HFF-Myc (cell line): ENCODE measurements at places on chromosomes 7 and 10.

DNA sequence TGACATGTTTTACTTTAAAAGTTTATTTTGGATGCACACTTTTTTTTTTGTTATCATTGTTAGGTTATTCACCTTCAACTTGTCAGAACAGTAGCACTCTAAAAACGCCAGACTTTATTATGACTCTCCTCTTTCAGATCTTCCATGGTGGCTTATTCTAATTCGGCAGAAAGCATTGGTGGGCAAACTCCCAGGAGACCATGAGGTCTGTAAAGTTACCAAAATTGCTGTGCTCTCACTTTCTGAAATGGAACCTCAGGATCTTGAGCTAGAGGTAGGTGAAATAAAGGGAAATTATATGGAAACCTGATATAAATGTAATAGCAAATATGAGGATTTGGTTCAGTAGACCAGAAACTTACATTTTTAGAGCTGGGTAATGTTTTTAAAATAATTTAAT lies 55.6 kb downstream of the INPP5F start:
- no peak for DNase-seq

DNA sequence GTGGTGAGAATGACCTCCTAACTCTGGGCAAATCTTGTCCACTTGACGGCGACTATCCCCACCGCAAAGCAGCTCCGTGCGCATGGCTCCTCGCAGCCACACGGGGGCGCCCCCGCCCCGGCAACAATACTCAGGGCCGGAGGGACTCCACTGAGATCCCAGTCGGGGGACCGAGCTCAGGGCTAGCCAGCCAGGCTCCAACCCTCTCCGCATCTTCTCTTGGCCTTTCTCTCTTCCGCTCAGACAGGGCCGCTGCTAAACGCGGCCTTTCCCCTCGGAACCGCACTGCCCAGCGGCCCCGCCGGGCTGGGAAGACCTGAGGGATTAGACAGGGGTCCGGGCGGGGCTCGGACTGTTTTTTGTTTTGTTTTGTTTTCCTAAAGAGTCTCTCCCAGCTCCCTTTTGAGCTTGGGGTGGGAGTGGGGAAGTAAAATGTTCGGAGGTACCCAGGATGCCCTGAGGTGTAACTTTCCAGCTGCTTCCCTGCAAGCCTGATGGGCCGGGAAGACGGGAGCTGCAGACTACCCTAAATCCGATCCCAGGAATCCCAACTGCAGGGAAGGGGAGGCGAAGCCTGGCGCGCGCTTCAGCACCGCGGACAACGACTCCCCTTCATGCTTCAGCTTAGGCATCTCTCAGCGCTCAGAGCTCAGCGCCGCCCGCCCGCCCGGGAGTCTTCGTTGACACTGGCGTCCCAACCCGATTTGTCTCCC lies 2.7 kb downstream of the KCNIP2 start:
- DNase-seq = peak; percentile 51

GRCh38 chr7:27123007-27123476 lies 7.5 kb downstream of the HOXA4 start:
- DNase-seq = no peak

GRCh38 chr7:30988351-30989005 lies 24.7 kb downstream of the GHRHR start:
- DNase-seq = no peak

DNA sequence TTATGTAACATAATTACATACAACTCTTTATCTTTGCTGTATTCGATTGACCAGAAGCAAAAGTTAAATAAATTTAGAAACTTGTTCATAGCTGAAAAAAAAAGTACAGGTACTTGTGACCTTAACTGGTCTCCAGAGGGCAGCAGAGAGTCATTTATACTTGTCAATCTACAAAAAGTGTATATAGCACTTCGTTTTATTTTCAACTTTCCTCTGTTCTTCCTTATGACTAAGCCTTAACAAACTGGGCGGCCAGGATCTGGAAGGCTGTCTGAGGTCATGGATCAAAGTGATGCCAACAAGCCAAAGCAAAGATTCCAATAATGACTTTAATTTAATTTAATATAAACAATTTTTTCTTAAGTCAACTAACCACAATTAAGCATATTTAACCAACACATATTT lies 29.8 kb downstream of the C10orf67 start:
- peak; percentile 69 for DNase-seq

GRCh38 chr10:35203745-35204144 lies 77.1 kb downstream of the CREM start:
- no peak for DNase-seq

GRCh38 chr7:2802504-2803341 lies 41.4 kb downstream of the GNA12 start:
- DNase-seq = no peak

- no peak for DNase-seq
Measured at GRCh38 chr10:35459449-35459847, 123.1 kb downstream of the CCNY start.

- DNase-seq = no peak
Measured at GRCh38 chr7:29214056-29214455, 19.5 kb downstream of the CHN2 start.

DNA sequence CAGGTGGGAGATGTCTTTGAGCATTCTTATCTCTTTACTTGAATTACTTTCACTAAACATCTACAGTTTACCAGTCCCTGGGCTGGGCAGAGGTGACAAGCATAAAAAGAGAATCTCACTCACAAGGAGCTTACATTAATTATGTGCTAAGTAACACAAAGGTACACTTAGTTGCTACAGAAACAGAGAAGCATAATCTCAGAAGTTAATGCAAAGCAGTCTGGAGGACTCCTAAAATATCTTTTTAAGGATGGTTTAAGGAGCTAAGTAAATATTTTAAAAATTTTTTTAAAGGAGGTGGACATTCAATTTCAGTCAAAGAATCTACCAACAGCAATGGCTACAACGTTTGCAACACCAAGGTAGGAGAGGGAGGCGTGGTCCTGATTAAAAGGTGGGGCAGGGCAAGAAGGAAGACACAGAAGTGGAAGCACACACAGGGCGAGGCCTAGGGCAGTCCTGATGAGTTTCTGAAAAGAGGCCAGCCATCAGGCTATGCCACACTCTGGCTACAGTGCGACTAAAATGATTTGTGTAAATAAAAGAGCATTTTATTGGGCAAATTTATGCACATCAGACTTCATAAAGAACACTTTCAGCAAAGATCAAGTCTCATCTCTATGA lies 5.3 kb downstream of the LARP4B start:
- no peak for DNase-seq

DNA sequence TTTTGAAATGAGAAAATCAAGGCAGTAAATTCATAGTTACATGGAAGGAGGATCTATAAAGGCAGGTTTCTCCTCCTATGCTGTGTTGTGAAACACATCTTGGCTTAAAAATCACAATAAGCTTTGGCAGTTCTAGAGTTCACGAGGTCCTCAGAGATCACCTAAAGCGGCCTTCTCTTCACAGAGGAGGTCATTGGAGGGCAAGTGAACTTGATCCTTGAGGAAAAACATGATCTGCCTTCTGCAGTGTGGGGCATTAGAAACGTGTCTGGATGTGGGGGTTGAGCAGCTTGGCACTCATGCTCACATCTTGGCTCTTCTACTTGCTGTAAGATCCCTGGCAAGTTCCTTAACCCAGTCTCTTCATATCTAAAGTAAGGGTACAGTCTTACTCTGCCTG lies 96.1 kb upstream of the BMPER start:
- no peak for DNase-seq

- DNase-seq = no peak
Measured at GRCh38 chr10:64503429-64503828, 982.2 kb downstream of the REEP3 start.

DNA sequence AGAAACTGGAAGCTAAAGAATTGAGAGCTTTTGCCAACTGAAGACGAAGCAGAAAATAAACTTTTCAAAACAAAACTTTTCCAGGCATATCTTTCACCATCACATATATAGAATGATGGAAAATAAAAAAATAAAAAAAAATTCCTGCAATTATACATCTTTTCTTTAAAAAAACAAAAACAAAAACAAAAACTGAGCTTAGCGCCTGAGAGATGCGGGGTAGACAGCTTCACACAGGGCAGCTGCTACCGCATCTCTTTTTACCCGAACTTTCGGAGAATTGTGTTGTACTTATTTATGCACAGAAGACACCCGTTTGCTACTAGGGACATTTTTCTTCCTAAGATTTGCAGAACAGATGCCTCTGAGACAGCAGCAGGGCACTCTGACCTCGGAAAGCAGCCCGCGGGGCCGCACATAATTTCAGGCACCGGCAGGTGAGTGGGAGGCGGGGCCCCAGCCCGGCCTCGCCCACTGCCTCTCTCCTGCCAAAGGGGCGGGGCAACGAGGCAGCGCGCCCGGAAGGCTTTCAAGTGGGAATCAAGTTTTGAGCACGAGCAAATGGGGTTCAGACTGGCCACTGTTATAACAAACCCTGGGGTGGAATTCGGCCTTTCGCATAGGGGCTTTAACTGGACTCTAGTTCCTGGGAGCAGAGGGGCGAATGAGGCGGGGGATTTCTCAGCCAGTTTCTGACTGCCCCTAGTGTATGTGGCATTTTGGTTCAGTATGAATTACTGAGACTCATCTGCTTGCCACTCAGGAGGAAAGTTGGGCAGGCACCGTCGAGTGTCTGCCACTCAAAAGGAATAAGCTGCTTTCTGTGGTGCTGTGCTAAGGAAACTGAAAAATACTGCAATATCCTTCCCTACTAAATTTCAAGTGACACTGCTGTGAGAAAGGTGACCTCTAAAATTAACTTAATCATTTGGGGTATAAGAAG lies 18.5 kb upstream of the FAM133B start:
- no peak for DNase-seq
